ENCODE measurements at places on chromosomes 1 and 21.
A peak's percentile ranks its signal among the peaks of the same experiment; 100 is the strongest.

GRCh38 chr21:38067086-38067739, 151.0 kb upstream of the KCNJ6 start:
- no peak for DNase-seq

DNA sequence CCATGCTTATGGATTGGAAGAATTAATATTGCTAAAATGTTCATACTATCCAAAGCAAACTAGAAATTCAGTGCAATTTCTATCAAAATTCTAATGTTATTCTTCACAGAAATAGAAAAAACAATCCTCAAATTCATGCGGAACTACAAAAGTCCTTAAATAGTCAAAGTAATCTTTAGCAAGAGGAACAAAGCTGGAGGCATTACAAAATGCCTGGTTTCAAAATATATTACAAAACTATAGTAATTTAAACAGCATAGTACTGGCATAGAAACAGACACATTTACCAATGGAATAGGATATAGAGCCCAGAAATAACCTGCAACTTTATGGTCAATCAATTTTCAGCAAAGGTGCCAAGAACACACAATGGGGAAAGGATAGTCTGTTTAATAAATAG, 3.8 kb downstream of the CTSS start:
- no peak for DNase-seq

GRCh38 chr1:58107943-58108342, 438.6 kb downstream of the OMA1 start:
- no peak for DNase-seq

- DNase-seq, result no peak
Observed at GRCh38 chr1:82464362-82465001, 663.7 kb downstream of the ADGRL2 start.

DNA sequence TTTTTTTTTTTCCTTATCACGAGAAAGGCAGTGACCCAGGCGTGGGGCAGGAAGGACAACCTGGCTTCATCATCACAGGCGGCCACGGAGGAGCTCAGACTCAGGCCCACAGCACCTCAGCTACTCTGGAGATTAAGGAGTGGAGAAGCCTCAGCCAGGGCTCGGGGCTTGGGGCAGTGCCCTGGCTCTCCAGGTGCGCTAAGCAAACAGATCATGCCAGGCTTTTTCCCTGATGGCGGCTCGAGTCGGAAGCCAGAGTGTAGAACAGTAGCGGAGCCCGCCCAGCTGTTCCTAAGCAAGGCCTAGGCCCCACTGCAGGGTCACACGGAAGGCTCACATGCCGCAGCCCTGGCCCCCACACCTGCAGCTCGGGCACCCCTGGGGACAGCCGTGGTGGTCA, 70.7 kb downstream of the AGPAT3 start:
- no peak for DNase-seq

DNA sequence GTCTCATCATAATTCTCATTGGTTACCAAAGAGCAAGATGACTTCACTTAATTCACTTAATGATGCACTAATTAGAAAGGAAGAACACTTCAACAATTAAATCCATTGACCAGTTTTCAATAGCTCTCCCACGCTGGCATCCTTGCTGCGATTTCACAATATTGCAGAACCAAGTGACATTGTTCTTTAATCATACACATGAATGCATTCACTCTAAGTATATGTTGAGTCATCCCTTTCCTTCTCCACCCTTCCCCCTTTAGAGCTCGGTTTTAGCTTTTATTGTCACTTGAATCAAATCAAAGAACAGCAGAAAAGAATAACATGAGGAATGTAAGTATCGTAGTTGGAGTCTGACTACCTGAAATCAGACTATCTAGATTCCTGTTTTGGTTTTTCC, 233.6 kb upstream of the FMN2 start:
- peak; percentile 1 for DNase-seq

- DNase-seq, result no peak
Observed at GRCh38 chr1:203320591-203321272, 15.4 kb downstream of the BTG2 start.

- DNase-seq, result no peak
Observed at GRCh38 chr1:224433041-224433691, 1.4 kb downstream of the WDR26 start.

DNA sequence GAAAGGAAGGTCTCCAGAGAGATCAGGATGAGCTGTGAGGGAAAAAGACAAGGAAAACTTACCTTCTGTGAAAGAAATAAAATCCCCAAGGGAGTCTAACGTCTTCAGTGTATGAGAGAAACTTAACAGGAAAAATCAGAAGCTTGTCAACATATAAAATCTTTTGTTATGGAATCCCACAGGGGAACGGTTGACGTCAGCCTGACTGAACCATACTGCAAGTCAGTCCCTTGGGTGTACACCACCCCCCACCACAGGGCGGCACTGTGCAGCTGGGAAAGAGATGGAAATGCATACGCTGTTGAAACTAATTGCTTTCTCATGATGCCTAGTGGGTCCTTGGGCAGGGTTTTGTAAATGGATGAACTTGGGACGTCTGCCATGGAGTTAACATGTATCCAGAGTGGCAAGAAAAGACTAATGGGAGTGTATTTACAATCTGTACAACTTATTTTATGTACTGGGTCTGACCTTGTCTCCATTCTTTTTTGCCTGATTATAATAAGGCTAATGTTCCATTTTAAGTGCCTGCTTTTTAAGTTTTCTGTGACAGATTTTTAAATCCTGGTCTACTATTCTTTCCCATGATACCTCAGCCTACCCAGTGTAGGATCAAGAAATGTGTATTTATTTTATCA, 22.7 kb downstream of the UTP25 start:
- no peak for DNase-seq

DNA sequence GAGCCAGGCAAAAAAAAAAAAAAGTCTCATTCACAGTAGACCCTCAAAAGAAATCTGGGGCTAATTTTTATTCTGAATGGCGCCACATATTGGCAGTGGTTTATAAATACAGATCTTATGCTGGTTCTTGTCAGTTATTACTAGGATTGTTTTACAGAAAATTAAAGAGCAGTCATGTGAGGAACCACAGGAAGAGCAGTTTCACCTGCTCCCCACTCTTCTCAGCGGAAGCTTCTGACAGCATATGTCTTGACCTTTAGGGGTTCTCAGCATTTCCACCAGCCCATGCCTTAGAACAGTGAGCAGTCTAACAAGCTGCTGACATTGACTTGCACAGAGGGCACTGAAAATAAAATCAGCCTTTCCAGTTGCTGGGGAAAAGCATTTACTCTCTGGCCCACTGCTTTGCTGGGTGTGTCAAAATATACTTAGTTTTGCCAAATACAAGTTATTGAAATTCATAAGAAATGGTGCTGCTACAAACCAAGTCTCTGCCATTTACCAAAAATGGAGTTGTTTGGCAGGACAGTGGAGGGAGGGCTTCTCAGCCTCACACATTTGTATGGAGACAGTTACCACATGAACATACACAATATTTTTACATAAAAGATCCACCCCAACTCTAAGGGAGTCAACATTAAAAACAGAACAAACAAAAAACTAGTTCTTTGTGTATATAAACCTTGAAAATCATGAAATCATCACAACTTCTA, 144.2 kb downstream of the SYT2 start:
- no peak for DNase-seq

GRCh38 chr1:175116903-175117302, 49.3 kb downstream of the TNN start:
- DNase-seq, result no peak

- no peak for DNase-seq
Observed at GRCh38 chr1:180462102-180462501, 40.3 kb downstream of the ACBD6 start.

DNA sequence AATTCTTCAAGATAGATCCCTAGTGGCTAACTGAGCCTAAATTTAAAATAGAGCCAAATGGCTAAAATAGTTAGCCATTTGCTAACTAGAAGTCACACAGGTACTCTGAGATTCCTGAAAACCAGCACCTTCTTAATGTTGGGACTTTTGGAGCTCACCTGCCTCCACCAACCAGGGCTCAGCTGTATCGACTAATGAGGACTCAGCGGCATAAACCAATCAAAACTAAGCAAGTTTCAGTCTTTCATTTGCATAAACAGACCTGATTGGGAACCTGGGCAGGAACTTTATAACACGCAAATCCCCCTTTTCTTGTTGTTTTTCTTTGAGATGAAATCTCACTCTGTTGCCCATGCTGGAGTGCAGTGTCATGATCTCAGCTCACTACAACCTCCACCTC, 28.5 kb downstream of the TNFRSF9 start:
- DNase-seq, result no peak

- no peak for DNase-seq
Observed at GRCh38 chr1:236147068-236147467, 4.7 kb downstream of the GPR137B start.

DNA sequence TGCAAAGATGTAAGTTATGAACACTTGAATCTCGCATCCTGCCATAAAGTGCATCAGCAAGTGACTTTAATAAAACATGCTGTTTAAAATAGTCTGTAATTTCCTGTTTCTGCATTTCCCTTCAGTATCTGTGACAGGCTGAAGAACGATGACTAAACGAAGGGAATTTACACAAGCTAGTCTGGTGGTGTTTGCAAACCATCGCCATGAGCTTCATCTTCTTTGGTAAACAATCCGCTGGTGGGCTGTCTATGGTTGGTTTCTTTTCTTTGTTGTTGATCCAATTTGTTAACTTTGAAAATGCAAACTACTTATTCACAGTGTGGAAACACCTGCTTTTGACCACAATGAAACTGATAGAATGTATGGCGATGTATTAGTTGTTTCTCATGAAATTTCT, 13.9 kb downstream of the SERTAD4 start:
- DNase-seq, result no peak

GRCh38 chr1:79376106-79376505, 369.6 kb upstream of the ADGRL4 start:
- no peak for DNase-seq

DNA sequence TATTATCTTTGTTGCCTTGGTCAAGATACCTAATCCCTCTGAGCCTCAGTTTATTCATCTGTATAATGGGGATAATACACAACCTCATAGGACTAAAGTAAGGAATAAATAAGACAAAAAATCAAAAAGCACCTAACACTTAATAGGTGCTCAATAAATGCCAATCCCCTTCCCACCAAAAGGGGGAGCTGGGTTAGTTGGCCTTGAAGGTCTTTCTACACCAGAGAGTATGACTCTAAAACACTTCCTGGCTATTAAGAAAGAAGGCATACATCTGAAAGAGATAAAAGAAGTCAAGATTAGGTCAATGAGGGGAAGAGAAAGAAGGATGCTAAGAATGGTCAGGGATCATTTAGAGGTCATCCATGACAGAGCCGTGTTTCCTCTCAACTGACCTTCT, 11.1 kb downstream of the VSIG8 start:
- no peak for DNase-seq

GRCh38 chr1:54287176-54287650, 87.2 kb downstream of the MRPL37 start:
- DNase-seq, result no peak

DNA sequence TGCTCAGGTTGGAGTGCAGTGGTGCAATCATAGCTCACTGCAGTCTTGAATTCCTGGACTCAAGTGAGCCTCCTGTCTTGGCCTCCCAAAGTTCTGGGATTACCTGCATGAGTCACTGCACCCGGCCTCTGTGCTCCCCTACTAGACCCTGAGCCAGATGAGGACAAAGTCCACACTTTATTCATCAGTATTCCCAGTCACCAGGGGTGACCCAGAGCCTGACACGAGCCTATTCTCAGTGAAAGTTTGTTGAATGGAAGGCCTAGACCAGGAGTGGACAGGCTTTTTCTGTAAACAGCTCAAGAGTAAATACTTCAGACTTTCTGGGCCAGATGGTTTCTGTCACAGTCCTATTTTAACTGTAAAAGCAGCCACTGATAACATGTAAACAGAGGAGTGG, 68.2 kb downstream of the MAB21L3 start:
- DNase-seq, result no peak

GRCh38 chr1:163063143-163063542, 6.0 kb upstream of the RGS4 start:
- no peak for DNase-seq

- DNase-seq, result no peak
Observed at GRCh38 chr1:160416369-160416768, 16.0 kb downstream of the VANGL2 start.

DNA sequence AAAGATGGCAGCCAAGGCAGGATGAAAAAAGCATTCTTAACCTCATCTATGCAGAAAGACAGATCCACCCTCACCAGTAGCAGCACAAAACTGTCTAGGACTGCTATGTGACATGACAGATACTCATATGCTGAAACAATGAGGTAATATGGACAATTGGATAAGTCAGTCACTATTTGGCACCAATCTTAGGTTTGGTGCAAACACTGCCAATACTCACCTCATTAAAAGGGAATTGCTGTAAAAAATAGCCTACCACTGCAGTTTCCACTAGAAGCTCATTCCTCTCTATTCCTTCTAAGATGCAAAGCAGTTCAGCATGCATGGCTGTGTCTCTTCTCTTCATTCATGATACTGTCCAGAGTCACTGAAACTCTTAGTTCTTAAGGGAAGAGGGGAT, 91.7 kb downstream of the TBX15 start:
- DNase-seq, result no peak

DNA sequence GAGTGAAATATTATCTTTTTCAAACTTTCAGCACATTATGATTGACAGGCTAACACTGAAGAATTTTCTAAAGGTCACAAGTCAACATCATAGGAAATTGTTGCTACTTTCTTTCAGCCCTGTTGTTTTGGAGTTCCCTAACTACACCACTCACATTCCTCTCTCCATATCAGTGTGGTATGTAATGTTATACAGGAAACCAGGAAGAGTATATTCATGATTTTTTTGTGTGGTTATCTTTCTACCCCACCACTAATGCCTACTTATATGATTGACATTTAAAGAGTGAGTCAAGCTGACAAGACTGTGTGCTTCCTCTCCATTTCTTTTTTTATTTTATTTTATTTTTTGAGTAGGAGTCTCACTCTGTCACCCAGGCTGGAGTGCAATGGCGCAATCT, 47.8 kb upstream of the PRDM2 start:
- DNase-seq, result no peak

GRCh38 chr1:99662539-99663080, 16.7 kb downstream of the PALMD start:
- no peak for DNase-seq

DNA sequence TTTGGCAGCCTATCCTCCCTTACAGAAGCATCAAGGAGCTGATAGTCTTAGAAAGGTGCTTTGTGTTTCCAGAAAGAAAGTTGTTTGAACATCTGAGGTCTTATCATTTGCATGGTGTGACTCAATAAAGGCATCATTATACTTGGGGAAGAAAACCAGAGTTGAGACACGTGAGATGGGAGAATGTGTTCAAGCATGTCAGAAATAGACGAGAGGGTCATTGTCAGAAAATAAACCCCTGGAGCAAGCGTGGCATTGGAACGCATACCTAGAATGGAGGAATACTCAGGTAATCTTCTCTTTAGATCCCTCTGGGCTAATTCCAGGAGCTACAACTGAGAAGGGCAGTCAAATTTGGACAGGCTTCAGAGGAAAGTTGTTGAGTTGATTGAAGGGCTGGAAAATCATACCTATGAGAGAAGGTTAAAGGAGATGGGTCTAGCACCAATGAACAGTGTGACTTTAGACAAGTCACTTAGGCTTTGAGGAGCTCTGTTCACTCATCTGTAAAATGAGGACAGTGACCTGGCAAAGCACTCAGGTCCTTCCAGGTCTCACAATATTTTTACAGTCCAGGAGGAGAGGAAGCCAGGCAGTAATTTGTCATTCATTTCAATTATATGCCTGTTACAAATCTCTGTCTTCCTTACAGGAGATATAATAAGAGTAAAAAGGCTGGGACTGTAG, 101.3 kb upstream of the C1orf21 start:
- DNase-seq, result no peak

All from HS-27A (cell line).